ENCODE measurements at places on chromosomes 7 and 10. TPM values are rescaled to one million over a fixed set of nuclear protein-coding genes. Genes with fewer than 3 reads are reported as not detected.

GRCh38 chr7:47937065-47937687, 11.1 kb downstream of the PKD1L1 start:
- DNase-seq: peak; percentile 78

The VKORC1L1 gene
- 16.1 TPM for total RNA-seq

DNA sequence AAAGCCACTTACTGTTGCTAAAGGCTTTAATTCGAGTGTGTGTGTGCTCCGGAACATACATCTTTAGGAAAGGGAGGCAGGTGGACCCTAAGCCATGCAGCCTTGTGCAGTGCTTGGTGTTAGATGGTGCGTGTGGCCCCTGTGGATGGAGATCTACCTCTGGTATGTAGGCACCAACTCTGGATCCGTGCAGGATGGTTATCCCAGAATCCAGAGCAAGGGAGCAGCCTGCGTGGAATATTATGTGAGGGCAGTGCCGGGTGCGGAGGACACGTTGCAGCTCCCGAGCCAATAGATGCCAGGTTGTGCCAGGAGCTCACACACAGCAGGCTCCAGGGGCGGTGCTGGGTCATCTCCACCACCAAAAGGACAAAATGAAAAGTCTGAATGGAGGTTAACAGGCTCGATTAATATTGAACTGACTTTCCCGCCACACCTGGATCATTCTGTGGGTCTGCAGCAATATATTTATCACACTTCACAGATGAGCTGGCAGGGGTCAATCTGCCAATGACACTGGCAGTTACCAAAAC, 143.0 kb upstream of the NPS start:
- no peak for DNase-seq

DNA sequence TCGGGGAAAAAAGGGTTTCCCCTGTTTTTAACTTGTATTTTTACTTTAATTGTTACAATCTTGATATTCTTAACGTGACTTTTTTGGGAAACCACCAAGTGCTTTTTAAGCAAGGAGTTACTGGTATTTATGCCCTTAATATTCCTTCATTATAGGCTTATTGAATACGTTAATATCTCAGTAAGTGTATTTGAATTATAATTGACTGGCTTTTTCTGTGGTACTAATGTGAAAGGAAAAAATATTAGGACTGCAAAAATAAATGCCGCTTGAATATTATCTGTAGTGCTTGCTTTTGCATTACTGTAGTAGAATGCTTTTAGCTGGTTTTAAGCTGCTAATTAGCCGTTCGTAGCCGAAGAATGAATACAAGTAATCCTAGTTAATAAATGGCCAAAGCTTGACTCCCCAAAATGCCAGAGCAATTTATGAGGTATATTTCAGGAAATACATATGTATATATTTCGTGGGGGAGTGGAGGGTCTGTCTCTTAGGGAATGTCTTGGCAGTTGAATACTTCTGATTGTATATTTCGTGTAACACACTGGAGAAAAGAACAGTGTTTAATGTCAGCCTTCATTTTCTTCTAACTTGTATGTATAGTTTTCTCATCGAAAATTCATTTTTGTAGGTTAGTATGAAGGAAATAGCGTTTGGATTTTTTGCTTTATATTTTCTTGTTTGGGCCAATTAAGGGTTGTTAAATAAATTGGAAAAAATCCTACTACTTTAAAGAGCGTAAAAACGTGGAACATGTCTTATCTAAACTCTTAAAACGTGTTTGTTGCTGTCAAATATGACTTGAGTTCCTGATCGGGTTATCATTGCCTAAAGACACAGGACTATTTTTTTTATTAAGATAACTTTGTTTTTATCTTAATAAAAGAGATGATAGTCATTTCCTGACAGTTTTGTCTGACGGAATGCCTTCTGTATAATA, 1.5 kb downstream of the PDCD4 start:
- DNase-seq: no peak

- no peak for DNase-seq
Measured at GRCh38 chr10:89580243-89580642, 44.8 kb upstream of the SLC16A12 start.

The PSMG3 gene
- total RNA-seq: 48.1 TPM

All from activated CD4-positive, alpha-beta memory T cell treated with anti-CD3 and anti-CD28 coated beads for 36 hours (primary cell).